ENCODE measurements at places on chromosomes 2 and 18.

DNA sequence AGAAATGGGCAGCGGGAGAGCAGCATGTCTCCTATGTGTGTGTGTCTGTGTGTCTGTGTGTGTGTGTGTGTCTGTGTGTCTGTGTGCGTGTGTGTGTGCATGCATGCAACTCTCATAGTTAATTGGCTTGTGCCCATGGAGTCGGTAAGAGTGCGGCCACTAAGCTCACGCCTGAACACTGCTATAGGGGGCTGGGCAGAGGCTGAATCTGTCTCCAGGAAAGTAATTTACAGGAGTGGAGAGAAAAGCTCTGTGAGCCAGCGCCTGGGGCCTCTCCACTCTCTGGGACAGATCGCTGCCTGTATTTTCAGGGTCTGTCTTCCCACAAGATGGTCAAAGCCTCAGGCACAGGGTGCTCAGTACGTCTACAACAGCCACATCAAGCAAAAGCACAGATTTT lies 553.4 kb downstream of the TNS1 start:
- DNase-seq = no peak

- DNase-seq = no peak
Observed at GRCh38 chr2:29834036-29834540, 87.3 kb downstream of the ALK start.

GRCh38 chr2:86213699-86214502 lies 14.6 kb downstream of the MRPL35 start:
- no peak for DNase-seq

DNA sequence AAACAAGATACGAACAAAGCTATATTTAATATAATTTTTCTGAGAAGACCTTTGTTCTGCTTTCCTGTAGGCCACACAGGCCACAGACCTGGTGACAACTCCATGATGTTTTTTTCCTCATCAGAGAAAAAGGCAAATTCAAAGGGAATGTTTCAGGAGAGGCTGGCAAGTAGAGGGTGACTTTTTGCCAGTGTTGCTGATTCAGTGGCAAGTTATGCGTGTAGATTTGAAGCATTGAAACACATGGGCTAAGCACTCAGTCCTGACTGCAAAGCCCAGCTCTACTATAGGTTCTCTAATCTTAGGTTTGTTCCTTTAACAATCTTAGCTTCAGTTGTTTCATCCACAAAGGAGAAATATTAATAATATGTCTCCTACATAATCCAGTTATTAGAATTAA lies 499.8 kb downstream of the SUCLG1 start:
- DNase-seq = no peak

- no peak for DNase-seq
Observed at GRCh38 chr2:9556121-9556743, 602 bp upstream of the ADAM17 start.

DNA sequence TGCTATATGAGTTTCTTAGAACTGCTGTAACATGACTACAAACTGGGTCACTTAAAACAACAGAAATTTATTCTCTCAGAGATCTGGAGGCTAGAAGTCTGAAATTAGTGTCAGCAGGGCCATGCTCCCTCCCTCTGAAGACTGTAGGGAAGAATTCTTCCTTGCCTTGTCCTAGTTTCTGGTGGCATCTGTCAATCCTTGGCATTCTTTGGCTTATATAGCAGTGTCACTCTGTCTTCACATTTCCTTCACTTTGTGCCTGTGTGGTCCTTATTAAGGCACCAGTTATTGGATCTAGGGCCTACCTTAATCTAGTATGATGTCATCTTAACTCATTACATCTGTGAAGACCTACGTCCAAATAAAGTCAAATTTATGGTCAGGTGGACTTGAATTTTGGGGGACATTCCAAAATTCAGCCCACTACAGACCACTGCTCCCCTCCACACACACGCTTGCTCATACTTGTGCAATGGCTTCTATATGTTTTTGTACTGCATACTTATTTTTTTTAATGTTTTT lies 7.6 kb downstream of the ZC3H15 start:
- no peak for DNase-seq

GRCh38 chr2:195603408-195603807 lies 53.6 kb upstream of the SLC39A10 start:
- DNase-seq = no peak

DNA sequence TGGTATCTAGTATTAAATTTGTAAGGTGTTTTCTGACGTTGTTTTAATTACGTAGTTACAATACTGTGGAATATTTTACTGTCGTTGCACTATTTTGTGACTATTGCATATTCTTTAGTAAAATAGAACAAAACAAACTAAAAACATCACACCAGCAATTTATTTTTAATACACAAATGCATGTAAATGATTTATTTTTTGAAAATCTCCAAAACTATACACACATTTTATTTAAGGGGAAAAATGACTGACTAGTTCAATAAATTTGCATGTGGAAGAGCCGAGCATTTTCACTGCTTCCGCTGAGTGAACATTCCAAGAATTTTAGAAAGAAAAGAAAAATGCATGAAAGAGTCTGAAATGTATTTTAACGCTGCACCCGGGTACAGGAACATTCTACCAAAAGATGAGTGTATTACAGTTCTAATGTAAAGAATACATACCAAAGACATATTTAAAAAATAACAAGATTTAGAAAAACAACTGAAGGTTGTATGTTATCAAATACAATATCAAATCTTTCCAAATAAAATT lies 257.7 kb downstream of the MEIS1 start:
- no peak for DNase-seq

DNA sequence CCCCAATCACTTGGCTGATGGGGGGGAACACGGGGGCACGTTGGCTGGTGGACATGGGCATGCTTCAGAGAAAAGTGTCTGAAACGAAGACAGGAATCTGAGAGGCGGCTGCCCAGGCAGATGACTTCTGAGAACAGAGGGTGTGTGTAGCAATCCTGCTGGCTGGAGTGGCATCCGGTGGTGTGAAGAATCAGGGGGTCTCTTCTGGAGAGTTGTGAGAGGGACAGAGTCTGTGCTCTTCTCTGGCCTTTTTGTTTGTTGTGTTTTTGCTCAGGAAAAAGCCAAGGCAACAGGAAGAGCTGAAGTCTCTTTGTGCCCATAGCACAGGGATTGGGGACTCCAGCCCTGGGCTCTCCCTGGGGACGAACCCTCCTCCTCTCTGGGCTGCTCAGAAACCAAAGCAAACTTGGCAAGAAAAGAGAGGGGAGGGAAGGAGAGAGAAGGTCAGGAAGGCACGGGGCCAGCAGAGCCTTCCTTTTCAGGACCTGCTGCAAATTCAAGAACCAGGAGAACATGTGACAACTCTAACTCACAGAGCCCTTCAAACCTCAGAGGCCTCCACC lies 97.0 kb upstream of the SMAD2 start:
- no peak for DNase-seq

GRCh38 chr2:57443973-57444521 lies 602.6 kb upstream of the VRK2 start:
- DNase-seq = peak; percentile 78

DNA sequence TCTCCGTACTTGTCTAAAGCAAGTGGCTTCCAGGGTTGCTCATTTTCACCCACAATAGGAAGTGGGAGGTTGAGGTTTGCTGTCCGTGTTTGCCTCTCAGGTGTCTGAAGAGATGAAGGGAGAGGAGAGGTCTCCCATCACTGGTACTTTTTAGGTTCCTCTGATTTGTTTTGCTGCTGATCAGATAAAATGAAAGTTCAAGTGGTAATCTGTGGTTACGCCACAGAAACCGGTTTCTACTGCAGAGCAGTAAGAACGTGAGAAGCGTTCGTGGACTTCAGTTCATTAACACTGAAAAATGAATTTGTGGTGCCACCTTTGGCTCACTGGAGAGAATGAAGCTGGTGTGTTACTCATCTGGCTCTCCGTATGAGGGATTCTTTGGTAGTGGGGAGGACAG lies 118.2 kb downstream of the GBX2 start:
- DNase-seq = no peak

- no peak for DNase-seq
Observed at GRCh38 chr2:95012881-95013550, 12.5 kb upstream of the MAL start.

- no peak for DNase-seq
Observed at GRCh38 chr2:223900531-223900930, 44.6 kb downstream of the WDFY1 start.

DNA sequence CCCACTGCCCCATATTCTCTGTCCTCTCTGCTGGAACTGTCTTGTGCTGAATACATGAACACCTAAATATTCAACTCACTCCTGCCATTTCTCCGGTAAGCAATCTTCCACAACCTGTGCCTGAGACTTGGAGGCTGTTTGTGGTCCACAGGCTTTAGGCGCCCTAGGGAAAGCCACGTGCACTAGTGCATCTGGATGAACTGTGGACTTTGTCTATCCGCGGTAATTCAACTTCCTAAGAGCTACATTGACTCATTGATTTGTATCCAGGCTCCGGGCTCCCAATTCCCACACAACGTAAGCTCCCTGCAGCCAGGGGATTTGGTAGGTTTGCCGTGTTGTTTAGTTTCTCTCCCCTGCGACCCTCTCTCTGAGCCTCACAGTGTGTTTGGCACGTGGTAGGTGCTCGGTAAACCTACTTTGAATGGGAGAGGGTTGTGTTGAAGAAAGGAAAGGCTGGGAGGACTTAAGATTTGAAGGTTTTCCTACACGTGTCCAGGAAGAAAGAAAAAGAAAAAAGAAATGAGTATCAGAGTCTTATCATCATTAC lies 718.2 kb downstream of the DPP10 start:
- DNase-seq = no peak

GRCh38 chr2:200300638-200301314 lies 5.7 kb upstream of the SPATS2L start:
- DNase-seq = no peak

DNA sequence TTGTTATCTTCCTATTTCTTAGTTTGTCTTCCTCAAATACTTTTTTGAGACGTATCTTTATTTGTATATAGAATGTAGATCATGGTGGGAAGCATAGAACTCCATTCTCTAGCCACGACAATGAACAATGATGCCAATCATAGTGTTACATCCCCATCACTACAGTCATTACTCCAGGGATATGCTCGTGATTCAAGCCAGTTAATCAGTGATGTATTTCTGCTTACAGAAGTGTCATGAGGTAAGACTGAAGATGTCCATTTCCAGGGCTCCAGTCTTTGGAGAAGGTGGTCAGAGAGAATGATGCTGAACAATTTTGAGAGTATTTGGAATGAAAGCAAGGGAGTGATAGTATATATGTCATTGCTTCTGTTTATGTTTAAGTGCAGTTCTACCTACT lies 777.2 kb upstream of the TMEFF2 start:
- DNase-seq = no peak

DNA sequence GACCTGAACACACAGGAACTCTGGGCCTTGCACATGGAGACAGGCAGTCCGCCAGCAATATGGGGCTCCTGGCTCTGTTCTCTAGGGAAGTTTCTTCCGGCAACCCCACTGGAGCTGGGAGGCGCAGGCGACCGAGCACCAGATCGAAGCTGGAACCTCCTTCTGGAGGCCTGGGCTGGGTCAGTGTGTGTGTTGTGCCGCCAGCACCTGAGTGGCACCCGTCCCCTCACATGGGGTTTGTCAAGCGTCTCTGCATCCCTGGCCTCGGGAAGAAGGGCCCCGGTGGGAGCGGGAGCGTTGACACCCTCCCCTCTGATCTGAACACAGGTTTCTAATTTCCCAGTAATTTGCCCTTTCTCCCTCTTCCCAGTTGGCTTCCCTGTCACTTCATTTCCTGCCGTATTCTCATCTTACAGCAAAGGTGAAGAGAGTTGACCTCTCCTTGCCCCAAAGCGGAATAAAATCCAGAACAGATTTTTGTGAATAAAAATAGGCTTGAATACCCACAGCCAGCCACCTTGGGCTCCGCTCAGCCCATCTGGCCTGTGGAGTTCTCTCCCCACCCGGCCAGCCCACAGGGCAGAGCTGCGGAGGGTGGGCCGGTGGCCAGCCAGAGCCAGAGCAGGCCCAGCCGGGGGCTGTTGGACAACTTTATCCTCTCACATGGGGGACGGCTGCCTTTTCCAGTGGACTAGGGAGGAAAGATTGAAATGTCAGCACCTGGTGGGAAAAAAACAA lies 85.9 kb downstream of the APOB start:
- DNase-seq = no peak

- DNase-seq = no peak
Observed at GRCh38 chr2:111632661-111633060, 251.3 kb downstream of the ANAPC1 start.

DNA sequence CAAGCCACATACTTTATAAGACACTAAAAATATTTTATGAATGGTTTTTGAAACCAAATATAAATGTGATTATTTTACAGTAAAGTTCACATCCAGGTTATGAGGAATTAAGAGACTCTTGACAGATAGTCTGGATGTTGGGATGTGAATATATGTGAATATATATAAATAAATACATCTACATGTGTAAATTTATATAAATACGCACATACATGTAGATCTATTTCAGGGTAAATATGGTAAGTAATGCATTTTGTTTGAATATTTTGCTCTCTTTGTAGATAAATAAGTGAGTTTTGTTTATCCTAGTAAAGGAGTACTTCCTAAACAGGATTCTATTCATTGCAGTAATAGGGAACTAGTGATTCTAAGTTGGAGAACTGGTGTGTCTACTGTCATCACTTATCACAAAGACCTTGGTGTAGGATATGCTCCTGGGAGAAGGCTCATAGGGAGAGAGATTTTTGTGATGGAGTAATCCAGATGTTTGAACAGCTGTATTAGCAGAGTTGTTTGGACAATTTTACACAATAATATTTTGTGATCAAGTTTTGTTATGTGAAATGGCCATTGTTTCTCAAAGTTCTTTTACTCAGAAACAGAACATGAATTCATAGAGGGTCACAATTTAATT lies 60.2 kb upstream of the NT5C1B start:
- no peak for DNase-seq

DNA sequence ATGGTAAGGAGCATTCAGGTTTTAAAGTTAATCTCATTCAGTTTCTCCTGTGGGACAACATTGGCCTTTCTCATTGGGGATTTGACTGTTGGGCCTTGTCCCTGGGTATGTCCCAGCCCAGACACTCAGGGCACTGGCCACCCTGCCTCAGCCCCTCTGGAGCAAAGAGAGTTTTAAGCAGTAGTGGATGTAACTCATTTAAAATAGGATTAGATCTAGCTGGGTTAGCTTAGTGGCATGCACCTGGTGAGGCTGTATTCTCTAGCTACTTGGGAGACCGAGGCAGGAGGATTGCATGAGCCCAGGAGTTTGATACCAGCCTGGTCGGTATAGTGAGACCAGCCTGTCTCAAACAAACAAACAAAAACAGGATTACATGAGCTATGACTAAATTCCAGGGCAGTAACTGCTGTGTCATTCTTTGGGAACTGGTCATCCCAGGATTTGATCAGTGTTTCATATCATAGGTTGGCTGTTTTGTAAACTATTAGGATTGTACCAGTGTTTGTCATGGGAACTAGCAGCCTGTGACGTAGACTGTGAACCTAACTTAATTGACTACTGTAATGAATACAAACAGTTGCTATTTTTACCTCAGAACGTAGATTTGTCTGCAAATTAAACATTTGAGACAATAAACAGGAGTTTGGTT lies 12.5 kb downstream of the INPP4A start:
- DNase-seq = peak; percentile 97

Data from GM04503 (cell line).